ENCODE measurements at places on chromosomes 12 and 14. TPM values are rescaled to one million over a fixed set of nuclear protein-coding genes. Genes with fewer than 3 reads are reported as not detected.

The LRP6 gene
- total RNA-seq = 6.8 TPM

The C12orf56 gene
- not detected for total RNA-seq

DNA sequence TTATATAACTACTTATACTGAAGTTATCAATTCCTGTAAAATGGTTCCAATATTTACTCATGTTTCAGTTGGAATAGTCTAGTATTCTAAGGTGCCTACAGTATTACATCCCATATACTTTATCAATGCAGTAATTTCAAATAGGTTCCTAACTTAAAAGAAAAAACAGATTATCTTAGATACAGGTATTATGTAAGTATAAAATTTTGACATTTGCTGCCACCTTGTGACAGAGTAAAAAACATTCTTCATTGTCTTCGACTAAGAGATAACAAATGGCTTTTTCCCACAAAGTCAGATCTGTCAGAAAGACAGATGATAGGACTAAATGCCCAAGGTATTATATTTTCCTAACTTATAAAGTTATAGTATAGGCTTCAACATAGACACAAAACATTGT is 78.7 kb downstream of the TXNDC16 start:
- DNase-seq = no peak

- no peak for DNase-seq
Observed at GRCh38 chr14:104361101-104361591, 218.4 kb upstream of the C14orf180 start.

DNA sequence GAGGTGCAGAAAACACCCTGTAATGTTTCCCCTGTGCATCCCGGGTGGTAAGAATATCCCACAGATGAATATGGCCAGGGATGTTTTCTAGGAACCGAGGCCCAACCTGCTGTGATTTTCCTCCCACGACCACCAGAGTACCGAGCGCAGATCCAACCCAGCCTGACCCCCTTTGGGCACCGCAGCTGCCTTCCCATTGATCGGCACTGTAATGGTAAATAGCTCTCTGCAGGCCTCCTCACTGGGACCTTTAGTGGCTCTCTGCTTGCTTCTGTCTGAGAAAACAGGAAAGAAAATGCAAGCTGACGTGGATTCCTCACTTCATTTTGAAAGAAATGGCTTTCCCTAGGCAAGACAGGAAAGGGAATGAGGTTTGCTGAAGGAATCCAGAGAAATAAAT is 2.4 kb upstream of the RAB15 start:
- no peak for DNase-seq

- no peak for DNase-seq
Observed at GRCh38 chr12:26233631-26234030, 38.3 kb downstream of the SSPN start.

Data from activated CD4-positive, alpha-beta T cell treated with anti-CD3 and anti-CD28 coated beads for 36 hours (primary cell).